ENCODE measurements at places on chromosomes 3 and 15. TPM values are rescaled to one million over a fixed set of nuclear protein-coding genes. Genes with fewer than 3 reads are reported as not detected.

Gene GPR156
- total RNA-seq, result 0.13 TPM

GRCh38 chr3:71629711-71630110 lies 46.2 kb upstream of the FOXP1 start:
- H3K27me3 ChIP-seq, result no peaks in the 10 kb centered on the region
- H3K4me3 ChIP-seq, result no peak overlapping the region
- no peaks in the 10 kb centered on the region for H3K4me1 ChIP-seq
- H3K36me3 ChIP-seq, result no peaks in the 10 kb centered on the region
- DNase-seq, result no peak

DNA sequence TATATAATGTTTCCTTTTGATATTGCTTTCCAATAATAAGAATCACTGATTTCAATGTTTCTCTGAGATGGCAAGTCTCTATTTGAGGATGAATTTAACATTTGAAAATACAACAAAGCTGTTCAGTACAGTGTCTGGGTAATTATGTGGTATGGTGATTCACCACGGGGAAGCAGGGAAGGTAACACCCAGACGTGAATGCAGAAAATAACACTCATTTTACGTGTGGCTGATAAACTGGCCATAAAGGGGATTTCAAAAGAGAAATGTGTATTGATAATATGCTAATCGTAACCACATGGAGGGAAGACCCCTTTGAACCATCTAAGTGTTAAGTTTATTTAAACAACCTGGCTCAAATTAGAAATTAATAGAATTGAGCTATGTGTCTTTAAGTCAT lies 344.6 kb downstream of the GRM7 start:
- no peaks in the 10 kb centered on the region for H3K27me3 ChIP-seq
- peak overlapping the region; percentile 16 for H3K27ac ChIP-seq
- H3K4me3 ChIP-seq, result peak overlapping the region; percentile 58
- no peaks in the 10 kb centered on the region for H3K4me1 ChIP-seq
- no peak for DNase-seq
- no peaks in the 10 kb centered on the region for H3K36me3 ChIP-seq

DNA sequence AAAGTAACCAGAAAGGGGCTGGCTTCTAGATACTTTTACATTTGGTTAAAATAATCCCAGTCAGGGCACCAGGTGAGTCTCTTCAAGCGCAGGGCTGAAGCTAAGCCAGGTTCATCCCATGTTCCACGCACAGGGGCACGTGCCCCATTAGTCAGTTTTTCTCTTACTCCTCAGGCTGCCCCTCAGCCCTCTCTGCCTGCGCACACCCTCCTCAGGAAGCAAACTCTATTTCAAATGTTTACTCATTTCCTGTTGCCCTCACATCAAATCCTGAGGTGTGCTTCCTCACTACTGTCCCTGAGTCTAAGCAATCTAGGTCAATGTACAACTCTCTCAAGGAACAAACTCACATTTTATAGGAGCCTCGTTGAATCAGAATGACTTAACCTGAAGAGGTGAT lies 48.5 kb downstream of the THBS1 start:
- no peak overlapping the region for H3K4me3 ChIP-seq
- no peaks in the 10 kb centered on the region for H3K27me3 ChIP-seq
- H3K27ac ChIP-seq, result peak overlapping the region; percentile 77
- no peak for DNase-seq

GRCh38 chr15:40092256-40092978 lies 16.3 kb downstream of the BMF start:
- peak overlapping the region; percentile 85 for H3K27ac ChIP-seq
- peaks cover 82% of the 10 kb centered on the region for H3K4me1 ChIP-seq
- H3K36me3 ChIP-seq, result peaks cover 50% of the 10 kb centered on the region
- DNase-seq, result peak; percentile 53
- no peak overlapping the region for H3K4me3 ChIP-seq

Gene MORC1
- not detected for total RNA-seq

Gene CAPN7
- total RNA-seq, result 48.0 TPM

DNA sequence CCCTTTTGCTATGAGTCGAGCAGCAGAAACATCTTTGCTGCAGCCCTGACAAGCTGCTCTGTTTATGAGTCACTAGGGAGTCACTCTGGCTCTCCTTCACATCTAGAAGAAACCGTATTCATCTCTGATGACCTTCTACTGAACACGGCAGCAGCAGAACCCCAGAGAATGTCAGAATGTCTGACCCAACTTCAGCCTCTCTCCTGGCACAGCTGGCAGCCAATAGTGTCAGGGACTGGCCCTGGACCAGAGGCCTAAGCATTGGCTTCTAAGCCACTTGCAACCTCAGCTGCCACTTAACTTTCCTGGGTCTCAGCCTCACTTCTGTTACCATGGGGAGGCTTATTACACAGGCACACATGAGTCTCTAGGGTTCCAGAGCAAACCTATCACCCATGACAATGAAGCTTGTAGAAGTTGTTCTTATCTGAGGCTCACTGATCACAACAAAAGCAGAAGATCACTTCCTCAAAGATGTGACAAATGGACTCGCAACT lies 184.1 kb upstream of the TLE3 start:
- H3K4me3 ChIP-seq, result no peak overlapping the region
- H3K36me3 ChIP-seq, result no peaks in the 10 kb centered on the region
- H3K27me3 ChIP-seq, result no peaks in the 10 kb centered on the region
- peak; percentile 63 for DNase-seq

Gene BCL2A1
- 52.3 TPM for total RNA-seq

GRCh38 chr3:194279101-194279500 lies 72.0 kb downstream of the CPN2 start:
- no peaks in the 10 kb centered on the region for H3K27me3 ChIP-seq
- H3K4me1 ChIP-seq, result peaks cover 36% of the 10 kb centered on the region
- DNase-seq, result no peak
- H3K36me3 ChIP-seq, result no peaks in the 10 kb centered on the region
- no peak overlapping the region for H3K4me3 ChIP-seq

- DNase-seq, result no peak
- H3K4me3 ChIP-seq, result no peak overlapping the region
- no peaks in the 10 kb centered on the region for H3K27me3 ChIP-seq
- no peak overlapping the region for H3K27ac ChIP-seq
- H3K4me1 ChIP-seq, result no peaks in the 10 kb centered on the region
These were observed 19.7 kb upstream of the MFGE8 start for GRCh38 chr15:88932875-88933330.

DNA sequence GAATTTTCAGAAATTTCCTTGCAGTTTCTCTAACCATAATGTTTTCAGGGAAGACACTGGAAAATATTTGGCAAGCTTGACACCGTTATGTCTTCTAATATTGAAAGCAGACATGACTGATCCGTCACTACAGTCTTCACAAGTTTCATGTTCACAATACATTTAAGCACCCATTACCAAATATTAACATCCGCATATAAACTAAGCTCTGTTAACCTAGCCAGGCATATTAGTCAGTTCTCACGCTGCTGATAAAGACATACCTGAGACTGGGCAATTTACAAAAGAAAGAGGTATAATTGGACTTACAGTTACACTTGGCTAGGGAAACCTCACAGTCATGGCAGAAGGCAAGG lies 162.7 kb upstream of the LYSMD4 start:
- no peaks in the 10 kb centered on the region for H3K27me3 ChIP-seq
- DNase-seq, result no peak
- H3K27ac ChIP-seq, result no peak overlapping the region
- no peaks in the 10 kb centered on the region for H3K4me1 ChIP-seq
- H3K4me3 ChIP-seq, result no peak overlapping the region

Measured in spleen (tissue), 13 donors.